Activated gamma-delta T cell (primary cell): ENCODE measurements at places on chromosomes 6 and 20.

GRCh38 chr6:160337301-160337700 is 10.9 kb upstream of the SLC22A3 start:
- no peak for DNase-seq

GRCh38 chr6:89763550-89763949 is 56.0 kb downstream of the MDN1 start:
- DNase-seq = no peak

GRCh38 chr6:43758617-43759050 is 11.4 kb upstream of the VEGFA start:
- DNase-seq = no peak

DNA sequence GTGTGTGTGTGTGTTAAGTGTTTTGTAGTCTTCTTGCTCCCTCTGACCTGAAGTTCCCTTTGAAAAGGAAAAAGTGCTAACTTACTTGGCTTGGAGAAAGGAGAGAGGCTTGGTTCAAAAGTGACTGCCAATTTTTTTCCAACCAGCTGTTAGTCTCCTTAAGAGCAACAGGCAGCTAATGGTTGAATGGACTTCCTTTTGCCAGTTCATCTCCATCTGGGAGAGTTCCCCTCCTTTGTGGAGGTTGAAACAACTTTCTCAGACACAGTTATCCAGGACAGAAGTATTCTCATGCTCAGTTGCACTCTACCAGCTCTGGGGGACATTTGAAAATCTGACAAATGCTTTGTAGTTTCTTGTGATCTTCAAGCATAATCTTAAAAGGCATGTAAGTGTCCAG is 4.5 kb downstream of the RIPOR2 start:
- DNase-seq = no peak

DNA sequence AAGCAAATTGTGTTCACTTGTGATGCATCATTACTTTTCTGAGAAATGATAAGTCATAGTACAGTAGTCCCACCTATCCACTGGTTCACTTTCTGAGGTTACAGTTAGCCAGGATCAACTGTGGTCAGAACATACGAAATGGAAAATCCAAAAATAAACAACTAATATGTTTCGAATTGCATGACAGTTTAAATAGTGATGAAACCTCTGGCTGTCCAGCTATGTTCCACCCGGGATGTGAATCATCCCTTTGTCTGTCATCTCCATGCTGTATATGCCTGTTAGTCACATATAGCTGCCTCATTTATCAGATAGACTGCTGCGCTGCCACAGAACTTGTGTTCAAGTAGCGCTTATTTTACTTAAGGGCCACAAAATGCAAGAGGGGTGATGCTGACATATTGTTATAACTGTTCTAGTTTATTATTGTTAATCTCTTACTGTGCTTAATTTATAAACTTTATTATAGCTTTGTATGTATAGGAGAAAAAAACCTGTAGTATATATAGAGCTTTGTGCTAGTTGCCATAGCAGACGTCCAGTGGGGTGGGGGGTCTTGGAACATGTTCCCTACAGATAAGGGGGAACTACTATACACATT is 29.2 kb downstream of the AFDN start:
- no peak for DNase-seq
